WTC11 (cell line): ENCODE measurements at places on chromosomes 4 and X.

DNA sequence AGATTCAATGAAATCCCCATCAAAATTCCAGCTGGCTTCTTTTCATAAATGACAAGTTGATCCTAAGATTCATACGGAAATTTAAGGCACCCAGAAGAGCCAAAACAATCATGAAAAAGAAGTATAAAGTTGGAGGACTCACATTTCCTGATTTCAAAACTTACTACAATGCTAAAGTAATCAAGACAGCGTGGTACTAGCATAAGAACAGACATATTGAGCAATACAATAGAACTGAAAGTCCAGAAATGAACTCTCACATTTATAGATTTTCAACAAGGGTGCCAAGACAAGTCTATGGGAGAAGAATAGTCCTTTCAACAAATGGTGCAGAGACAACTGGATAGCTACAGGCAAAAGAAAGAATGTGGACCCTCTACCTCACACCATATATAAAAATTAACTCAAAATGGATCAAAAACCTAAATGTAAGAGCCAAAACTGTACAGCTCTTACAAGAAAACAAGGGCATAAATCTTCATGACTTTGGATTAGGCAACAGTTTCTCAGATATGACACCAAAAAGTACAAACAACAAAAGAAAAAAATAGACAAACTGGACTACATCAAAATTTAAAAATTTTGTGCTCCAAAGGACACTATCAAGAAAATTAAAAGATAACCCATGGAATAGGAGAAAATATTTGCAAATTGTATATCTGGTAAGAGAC, 28.5 kb downstream of the SASH3 start:
- no peaks in the 10 kb centered on the region for H3K4me1 ChIP-seq
- no peak overlapping the region for H3K4me3 ChIP-seq
- no peaks in the 10 kb centered on the region for H3K27me3 ChIP-seq
- H3K36me3 ChIP-seq, result peaks cover 30% of the 10 kb centered on the region
- no peak for DNase-seq
- no peak overlapping the region for H3K27ac ChIP-seq

- no peak overlapping the region for H3K27ac ChIP-seq
- H3K4me1 ChIP-seq, result peaks cover 12% of the 10 kb centered on the region
- H3K4me3 ChIP-seq, result peak overlapping the region; percentile 56
- DNase-seq, result no peak
- no peaks in the 10 kb centered on the region for H3K36me3 ChIP-seq
Measured at GRCh38 chrX:41276661-41277506, 57.1 kb upstream of the DDX3X start.

GRCh38 chrX:132059973-132060540, 37.0 kb downstream of the STK26 start:
- H3K4me1 ChIP-seq, result no peaks in the 10 kb centered on the region
- peaks cover 7% of the 10 kb centered on the region for H3K36me3 ChIP-seq
- H3K4me3 ChIP-seq, result no peak overlapping the region
- no peak overlapping the region for H3K27ac ChIP-seq
- DNase-seq, result no peak
- no peaks in the 10 kb centered on the region for H3K27me3 ChIP-seq

DNA sequence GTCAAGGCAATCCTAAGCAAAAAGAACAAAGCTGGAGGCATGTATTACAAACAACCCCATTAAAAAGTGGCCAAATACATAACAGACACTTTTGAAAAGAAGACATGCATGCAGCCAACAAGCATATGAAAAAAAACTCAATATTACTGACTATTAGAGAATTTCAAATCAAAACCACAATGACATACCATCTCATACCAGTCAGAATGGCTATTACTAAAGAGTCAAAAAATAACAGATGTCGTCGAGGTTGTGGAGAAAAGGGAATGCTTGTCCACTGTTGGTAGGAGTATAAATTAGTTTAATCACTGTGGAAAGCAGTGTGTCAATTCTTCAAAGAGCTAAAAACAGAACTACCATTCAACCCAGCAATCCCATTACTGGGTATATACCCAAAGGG, 604.6 kb upstream of the GRIA3 start:
- H3K27ac ChIP-seq, result no peak overlapping the region
- no peak for DNase-seq
- H3K4me3 ChIP-seq, result no peak overlapping the region
- H3K36me3 ChIP-seq, result no peaks in the 10 kb centered on the region

DNA sequence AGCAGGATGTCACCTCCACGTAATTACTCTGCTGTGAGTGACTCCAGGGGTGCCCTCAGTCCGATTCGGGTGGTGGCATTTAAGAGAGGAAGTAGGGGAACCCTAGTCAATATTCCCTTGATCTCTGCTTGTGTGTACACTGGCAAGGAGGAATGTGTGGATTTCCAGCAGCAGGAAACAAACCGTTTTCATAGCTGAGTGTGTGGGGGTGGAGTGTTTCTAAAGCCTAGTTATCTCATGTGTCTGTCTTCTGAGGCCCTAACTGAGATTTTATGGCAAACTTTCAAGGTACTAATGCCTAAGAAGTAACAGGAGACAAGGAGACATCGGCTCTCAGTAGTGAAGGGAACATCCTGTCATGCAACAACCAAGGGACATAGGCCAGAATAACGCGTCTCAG, 6.6 kb upstream of the CLDN24 start:
- DNase-seq, result no peak
- H3K27me3 ChIP-seq, result no peaks in the 10 kb centered on the region
- peaks cover 22% of the 10 kb centered on the region for H3K36me3 ChIP-seq
